WTC11 (cell line): ENCODE measurements at places on chromosomes 1 and 21. TPM values are rescaled to one million over a fixed set of nuclear protein-coding genes. Genes with fewer than 3 reads are reported as not detected.
A peak's percentile ranks its signal among the peaks of the same experiment; 100 is the strongest.

DNA sequence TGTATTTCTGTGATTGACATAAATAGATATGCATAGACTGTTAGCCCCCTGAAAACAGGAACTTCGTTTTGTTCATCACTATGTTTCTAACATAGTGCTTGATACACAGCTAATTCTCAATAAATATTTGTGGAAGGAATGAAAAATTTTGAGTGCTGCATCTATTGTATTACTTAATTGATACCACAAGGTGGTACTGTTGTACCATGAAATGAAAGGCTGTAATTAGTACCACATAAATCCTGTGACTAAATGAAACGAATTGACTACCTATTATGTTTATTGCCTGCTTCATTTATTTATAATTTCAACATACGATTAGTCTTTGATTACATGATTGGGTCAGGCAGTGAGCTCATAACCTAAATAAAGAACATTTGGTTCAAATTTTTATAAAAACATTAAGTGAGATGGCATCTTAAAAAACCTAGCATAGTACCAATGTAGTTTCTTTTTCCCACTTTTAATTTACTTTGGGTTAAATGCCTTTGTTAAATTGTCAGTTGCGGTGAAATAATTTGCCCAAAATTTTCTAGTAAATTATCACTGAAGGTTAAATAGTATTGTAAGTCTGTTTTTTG, 15.0 kb upstream of the TGFB2 start:
- no peak for DNase-seq

DNA sequence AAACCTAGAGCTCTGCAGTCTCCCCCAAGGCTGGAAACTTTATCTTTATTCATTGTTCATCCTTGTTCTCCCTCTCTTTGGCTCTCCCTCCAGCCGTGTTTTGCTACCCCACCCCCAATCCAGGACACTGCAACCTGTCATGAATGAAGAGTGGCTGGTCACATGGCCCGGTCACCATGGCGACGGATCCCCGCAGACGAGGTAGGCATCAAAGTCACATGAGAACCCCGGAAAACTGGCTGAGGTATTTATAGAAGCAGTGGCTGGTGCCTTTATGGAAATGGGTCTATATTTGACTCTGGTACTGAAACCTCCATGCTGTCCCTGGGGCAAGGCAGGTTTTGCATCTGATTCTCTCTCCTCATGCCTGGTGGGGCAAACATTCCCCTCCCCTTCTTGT, 13.4 kb upstream of the SLC6A17 start:
- peak; percentile 79 for DNase-seq

LORICRIN gene
- total RNA-seq: not detected in 3 replicates

DNA sequence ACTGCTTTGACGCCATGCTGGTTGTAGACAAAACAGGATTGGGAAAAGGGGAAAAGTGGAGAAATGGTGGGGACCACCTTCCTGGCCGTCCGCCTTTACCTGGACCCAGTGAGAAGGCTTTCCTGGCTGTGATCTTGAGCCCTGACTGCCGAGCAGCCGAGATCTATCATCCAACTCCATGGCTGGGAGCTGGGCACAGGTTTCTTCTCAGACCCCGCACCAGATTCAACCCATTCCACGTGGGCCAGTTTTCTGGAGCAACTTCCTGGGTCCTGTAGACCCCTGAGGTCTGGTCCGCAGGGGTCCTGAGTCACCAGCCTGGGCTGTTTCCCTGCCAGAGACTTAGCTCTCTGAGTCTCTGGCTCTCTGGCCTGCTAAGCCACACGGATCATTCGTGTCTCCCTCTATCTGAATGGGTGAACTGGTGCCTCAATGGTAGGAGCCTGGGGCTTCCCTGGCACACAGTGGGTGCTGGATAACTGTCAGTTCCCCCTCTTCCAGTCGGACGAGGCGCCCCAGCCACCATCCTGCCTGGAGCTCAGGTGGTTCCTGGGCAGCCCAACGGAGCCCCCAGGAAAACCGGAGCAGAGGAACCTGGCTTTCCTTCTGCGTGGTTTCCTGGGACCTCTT, 4.5 kb upstream of the NPHP4 start:
- no peak for DNase-seq

MROH9 gene
- not detected in 3 replicates for total RNA-seq

NBPF8 gene
- 1.2 to 1.6 TPM (median 1.4 TPM) in 3 replicates for total RNA-seq

DNA sequence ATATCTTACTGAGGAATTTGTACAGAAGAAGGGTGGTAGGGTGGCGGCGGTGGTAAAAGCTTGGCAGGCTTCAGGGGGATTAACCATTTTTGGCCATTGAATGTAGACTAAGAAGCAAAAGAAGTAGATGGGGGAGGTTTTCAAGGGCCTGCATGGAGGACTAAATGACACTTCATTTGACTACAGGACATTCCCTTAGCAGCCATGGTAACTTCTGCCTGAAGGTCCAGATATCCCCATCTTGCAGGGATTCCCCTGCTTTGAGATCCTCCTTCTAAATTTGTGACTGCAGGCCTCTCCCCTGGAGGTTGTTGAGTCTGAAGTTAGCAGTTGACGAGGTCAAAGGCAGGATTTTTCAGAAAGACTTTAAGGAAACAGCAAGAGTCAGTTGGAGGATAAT, 4.8 kb downstream of the VASH2 start:
- DNase-seq: no peak

GRCh38 chr1:176773038-176773437, 310.1 kb downstream of the PAPPA2 start:
- no peak for DNase-seq

- no peak for DNase-seq
These were observed 111.9 kb downstream of the PTPN14 start for GRCh38 chr1:214439352-214440119.

GRCh38 chr1:157106813-157107189, 7.2 kb upstream of the ETV3L start:
- DNase-seq: no peak

OR2T12 gene
- not detected in 3 replicates for total RNA-seq

DNA sequence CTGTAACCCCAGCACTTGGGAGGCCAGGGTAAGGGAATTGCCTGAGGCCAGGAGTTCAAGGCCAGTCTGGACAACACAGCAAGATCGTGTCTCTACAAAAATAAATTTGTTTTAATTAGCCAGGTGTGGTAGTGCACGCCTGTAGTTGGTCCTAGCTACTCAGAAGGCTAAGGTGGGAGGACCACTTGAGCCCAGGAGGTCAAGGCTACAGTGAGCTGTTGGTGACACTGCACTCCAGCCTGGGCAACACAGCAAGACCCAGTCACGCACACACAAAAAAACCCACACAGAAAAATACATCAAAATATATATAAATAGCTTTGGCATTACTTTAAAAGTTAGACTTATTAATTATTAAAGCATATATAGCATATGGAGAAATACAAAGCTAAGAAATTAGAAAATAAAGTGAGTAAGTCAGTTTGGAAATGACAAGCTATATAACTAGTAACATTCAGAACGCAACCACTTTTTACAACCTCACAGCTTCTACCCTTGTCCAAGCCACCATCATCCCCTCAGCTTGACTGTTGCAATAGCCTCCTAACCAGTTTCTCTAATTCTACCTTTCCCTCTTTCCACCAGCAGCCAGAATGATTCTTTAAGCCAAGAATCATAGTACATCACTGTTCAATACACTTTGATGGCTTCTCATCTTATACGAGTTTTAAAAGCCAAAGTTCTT, 14.5 kb downstream of the PIK3R3 start:
- no peak for DNase-seq

DNA sequence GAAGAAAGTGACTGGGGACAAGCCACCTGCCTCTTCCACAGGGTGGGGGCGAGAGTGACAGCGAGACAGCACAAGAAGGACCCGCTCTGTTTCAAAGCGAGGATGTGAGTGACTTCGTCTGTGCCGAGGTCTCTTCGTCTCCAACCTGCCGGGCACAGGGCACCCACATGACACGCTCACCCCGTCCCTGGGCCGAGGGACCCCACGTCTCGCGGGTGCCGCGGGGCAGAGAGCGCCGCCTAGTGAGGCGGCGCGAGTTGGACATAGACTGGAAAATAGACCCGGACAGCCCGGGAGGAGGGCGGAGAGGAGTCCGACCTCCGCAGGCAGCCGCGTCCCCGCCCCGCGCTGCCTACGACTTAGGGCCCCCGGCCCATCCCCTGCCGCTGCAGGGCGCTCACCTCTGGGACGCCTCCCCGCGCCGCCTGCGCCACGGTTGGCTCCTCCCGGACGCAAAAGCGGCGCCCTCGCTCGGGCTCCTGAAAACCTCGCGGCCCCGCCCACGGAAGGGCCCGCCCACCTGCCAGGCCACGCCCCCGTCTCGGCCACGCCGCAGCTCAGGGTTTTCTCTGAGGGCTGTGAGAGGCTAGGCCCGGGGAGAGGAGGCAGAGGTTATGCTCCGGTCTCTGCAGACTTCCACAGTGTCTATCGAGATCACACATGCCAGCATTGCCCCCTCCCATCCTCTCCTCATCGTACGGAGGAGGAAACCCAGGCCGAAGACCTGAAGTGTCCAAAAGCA, at the start of gene TLR5:
Gene TLR5 (minus strand): TSS at position 454 of the 742 bp plus-strand sequence. CDS start 30,217 bp downstream, outside the sequence.
- DNase-seq: peak; percentile 87

GRCh38 chr21:16330082-16330907, 600.5 kb downstream of the USP25 start:
- DNase-seq: no peak

DNA sequence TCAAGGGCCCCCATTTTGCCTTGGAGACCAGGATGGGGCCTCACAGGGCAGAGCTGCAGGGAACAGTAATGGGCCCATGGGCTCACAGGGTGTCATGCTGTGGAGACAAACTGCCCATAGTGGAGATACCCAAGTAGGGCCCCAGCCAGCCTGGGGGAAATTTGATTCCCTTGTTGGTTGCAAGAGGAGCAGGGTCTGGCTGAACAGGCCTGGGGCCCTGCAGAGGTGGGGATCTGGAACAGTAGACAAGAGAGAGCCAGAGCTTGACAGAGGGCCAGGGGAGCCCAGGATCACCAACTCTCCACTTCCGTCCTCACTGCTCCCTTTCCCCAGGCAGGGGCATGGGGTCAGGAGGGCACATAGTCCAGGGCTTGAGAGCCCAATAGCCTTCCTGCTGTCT, 8.7 kb downstream of the S100B start:
- DNase-seq: no peak

- DNase-seq: no peak
These were observed 5.1 kb downstream of the OR2T4 start for GRCh38 chr1:248366609-248367008.

OR10J4 gene
- not detected in 3 replicates for total RNA-seq

GRCh38 chr21:17911628-17912027, 92.5 kb upstream of the C21orf91 start:
- DNase-seq: no peak

DNA sequence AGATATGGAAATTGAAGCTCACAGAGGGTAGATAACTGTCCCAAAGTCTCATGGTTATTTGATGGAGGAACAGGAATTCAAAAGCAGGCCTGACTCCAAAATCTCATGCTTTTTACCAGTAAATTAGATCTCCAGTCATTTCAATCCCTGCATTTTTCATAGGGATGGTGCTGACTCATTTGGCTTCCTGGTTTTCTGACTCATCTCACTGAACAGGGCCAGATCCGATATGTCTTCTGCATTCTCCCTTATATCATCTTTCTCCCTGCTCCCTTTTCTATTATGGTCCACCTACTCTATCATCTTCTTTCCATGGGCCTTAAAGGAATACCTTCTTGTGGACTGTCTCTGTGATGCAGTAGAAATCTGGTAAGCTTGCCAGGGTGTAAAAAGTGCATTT, 187.2 kb downstream of the FGGY start:
- DNase-seq: no peak

CD160 gene
- not detected in 3 replicates for total RNA-seq

- DNase-seq: no peak
These were observed 80.6 kb downstream of the SLC25A24 start for GRCh38 chr1:108119500-108119899.

DNA sequence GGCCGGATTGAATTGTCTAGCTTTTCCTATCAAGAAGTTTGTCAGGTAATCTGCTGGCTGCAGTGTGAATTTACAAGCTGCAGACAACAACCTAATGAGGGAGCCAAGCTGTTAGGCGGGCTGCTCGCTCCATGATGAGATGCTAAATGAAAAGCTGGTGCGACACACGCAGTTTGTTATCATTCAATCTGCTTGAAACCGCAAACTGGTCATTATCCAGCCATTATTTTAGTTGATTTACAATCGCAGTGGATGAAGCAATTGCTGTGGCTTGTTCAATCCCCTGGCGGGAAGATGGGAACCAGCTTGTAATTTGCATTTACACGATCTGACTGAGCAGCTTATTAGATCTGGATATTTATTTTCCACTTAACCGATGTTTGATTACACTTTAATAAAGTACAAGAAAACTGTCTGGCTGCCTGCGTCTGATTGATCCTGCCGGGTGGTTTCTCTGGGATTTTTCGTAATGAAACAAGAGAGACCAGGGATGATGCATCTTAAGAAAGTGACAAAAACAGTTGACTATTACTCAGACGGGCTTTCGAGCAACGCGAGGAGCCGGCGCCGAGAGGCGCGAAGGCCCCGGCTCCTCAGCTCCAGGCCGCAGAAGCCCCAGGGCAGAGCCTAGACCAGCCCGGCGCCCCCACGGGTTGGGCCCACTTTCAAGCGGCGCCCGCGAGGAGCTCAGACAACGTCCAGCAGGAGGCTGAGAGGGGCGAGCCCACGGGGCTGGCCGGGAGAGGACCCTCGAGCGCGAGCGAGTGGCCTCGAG, 118.0 kb upstream of the BARHL2 start:
- no peak for DNase-seq

- DNase-seq: no peak
These were observed 50.7 kb downstream of the UBE2T start for GRCh38 chr1:202291001-202291400.

NID1 gene
- total RNA-seq: 19.2 to 29.8 TPM (median 28.6 TPM) in 3 replicates

DNA sequence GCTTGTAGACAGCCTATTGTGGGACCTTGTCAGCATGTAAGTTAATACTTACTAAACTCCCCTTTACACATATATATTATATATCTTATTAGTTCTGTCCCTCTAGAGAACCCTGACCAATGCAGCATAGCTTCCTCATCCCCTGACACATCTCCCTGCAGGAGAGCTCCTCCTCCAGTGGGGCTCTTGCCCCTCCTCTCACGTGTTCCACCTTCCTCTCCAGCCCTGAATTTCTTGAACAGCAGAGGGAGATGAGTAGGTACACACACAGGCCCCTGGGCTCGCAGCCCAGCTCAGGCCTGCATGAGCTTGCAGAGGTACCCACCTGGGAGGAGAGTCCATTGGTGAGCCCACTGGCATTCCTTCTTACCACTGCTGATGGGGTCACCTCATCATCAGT, 27.3 kb upstream of the GOLT1A start:
- no peak for DNase-seq

- no peak for DNase-seq
These were observed 101.5 kb downstream of the DDX20 start for GRCh38 chr1:111857194-111857651.

- DNase-seq: no peak
These were observed 423.0 kb downstream of the RPS6KC1 start for GRCh38 chr1:213474054-213474453.

SLFNL1 gene
- 0.05 TPM in 1 of 3 replicates, not detected in the others for total RNA-seq

DNA sequence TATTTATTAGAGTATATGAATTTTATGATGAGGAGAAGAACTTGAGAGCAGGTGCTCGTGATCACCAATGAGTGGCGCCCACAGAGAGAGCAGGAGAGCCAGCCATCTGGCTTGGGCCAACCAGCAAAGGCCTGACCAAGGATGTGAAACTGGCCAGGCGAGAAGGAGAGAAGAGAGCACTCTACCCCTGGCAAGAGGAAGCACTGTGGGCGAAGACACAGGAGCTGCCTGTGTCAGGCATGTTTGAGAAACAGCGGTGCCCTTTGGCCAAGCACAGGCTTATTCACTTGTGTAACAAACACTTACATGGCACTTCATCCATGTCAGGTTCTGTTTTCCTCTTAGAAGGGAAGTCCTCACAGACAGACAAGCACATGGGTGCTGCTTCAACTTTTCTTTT, 4.2 kb upstream of the SIPA1L2 start:
- DNase-seq: no peak

GJB3 gene
- total RNA-seq: 0.34 to 0.48 TPM (median 0.46 TPM) in 3 replicates
